Bronchial epithelial cell (primary cell): ENCODE measurements at places on chromosomes 5 and 9.

GRCh38 chr9:104776797-104777196 lies 12.9 kb downstream of the NIPSNAP3B start:
- no peak for DNase-seq

DNA sequence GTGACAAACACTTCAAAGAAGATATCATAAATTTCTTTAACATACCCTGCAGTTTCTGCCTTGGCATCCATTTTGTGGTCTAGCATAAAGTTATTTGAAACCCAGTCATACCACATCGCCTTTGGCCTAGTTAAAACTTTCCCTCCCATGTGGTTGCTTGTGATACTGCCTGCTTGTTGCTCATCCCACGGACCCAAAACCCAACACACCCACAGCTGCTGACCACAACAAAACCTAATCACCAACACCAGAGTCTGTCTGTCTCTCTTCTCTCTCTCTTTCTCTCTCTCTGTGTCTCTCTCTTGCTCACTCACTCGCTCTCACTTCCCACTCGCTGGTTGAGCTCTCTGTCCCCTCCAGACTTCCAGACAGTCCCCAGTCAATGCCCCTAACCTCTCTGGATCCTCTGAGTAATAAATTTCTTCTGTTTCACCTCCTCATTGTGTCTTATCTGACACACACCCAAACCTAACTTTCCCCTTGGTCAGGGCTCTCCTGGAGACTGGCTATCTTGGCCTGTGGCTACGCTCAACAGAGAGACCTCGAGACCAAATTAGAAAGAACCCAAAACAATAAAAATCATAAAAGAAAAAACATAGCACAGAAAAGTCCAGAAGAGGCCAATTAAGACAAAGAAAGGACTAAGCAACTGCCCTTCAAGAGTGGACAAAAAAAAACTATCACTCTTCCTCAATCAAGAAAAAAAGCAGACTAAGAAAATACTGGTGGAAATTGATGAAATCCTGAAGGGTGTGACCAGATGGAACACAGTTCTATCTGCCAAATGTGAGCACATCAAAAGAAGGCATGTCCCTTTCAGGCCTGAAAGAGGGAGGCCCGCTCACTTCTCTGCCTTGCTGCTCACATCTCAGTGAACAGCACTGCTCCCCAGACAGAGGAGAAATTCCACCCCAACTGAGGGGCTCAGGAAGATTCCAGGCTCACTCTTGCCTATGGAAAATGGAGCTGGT lies 41.5 kb downstream of the TTLL11 start:
- DNase-seq, result no peak

DNA sequence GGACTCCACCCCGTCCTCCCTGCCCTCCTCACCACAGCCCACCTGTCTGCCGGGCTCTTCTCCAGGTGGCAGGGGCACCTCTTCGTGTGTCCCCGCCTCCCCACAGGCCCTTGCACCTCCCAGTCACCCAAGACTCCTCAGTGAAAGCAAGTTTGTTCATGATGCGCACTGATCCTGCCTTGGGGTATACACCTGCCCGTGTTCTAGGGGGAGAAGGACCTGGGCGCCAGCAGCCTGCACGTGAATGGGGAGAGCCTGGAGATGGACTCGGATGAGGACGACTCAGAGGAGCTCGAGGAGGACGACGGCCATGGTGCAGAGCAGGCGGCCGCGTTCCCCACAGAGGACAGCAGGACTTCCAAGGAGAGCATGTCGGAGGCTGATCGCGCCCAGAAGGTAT lies 124.9 kb downstream of the EHMT1 start:
- no peak for DNase-seq

GRCh38 chr5:96597438-96598020 lies 64.6 kb upstream of the CAST start:
- peak; percentile 54 for DNase-seq

DNA sequence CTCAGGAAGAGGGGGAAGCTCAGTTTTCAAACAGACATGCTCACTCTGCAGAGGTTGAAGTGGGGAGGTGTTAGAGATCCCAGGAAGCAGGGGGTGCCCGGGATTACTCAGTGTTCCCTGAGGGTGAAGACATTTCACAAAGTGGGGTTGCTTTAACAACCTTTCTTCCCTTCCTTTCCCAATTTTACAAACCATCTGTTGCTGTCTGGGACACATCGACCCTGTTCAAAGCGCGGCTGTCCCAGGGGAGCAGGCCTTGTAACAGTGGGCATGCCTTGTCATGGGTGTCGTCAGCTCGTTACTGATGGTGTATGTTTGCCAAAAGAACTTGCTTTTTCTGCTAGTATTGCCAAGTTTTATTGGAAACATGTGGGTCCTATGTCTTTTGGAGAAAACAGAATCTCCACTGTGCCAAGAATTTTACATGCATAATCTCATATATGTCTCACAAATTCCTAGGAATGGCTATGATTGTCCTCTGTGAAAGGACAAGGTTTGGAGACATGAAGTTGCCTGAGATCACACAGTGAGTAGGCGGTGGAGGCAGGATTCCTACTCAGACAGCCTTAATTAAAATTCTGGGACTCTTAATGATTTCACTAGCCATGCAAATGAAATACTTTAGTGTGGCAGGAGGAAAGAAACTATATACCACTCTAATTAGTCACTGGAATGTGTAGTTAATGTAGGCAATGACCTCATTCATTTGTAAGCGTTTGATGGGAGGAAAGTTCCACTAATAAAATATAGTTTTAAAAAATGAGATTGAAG lies 198.9 kb downstream of the NXNL2 start:
- DNase-seq, result peak; percentile 78

GRCh38 chr5:112083623-112084022 lies 326.6 kb upstream of the NREP start:
- no peak for DNase-seq

DNA sequence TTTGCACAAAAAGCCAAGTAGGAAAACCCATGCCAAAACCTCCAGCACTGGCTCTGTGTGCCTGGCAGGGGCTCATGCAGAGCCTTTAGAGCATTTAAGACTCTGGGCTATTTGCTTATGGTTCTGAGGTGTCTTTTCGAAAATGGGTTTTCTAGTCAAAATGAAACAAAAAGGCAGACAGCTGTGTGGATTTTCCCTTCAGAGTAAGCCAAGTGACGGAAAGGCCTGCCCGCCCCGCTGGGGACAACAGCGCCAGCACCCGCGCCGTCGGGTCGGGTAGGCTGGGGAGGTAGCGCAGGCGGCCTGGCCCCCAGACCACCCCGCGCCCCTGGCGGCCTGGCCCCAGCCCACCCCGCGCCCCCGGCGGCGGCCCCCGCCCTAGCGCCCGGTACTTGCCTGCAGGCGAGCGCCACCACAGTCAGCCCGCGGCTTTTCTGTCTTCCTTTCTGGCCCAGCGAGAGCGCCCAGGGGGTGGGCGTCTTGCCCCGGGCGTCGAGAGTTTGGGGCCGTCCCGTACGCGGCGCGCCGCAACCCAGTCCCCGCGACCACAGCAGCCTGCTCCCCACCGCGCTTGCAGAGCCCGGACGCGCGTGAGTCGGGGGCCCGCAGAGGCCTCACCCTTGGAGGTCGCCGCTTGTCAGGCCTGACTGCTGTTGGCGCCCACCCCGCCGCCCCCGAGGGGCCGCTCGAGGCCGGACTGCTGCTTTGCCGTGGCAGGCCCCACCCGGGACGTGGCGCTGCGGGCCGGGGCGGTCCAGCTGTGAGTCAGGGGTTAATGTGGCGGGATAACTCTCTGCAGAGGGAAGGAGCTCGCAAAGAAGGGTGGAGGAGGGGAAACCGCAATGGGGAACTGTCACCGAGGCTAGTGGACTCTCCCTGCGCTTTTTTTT lies at the start of gene TICAM2:
TICAM2 (minus strand) TSS at position 779 of the 890 bp plus-strand sequence. CDS start 21,223 bp downstream, outside the sequence.
- peak; percentile 23 for DNase-seq

DNA sequence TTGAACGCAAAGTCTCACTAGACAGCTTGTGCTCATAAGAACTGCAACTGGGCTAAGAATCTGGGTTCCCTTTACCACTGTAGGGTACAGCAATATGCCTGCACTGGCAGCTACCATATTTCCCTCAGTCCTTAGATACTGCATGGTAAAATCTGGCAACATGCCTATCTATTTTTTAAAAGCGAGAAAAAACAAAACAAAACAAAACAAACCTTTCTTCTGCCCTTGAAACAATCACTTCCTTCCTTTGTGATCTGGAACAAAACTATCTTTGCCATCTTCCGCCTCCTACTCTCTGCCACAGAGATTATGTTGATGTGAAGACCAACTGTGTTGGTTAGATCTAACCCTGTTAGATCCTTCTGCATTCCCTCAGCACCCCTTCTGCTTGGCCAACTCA lies 242.9 kb downstream of the EBF1 start:
- DNase-seq, result no peak

DNA sequence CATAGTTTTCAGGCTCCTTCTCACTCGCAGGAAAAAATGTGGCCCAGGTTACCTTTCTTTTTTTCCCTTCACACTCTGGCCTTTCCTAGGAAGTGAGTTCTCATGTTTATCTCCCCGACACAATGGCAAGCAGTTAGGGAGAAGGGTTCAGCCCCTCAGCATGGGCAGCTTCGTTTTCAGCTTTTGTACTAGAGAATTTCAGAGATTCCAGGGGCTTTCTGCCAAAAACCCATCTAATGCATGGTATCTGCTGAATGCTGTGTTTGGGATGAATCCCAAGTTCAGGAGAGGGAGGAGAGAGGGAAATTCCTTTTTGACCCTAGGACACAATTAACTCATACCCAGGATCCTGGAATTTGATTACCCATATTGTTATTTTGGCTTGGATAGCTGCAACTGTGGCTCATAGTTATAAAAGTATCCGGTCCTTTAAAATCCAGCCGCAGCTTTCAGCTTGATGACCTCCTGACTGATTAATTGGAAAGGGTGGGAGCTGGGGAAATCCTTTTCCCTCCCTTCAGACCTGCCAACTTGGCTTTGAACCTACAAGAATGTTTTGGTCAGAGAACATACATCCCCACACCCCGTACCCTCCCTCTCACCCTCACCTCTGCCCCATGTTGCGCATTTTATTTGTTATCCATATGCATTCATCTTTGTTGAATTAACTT lies 78.4 kb downstream of the TMEM252 start:
- no peak for DNase-seq

GRCh38 chr5:17897776-17898175 lies 263.5 kb downstream of the TAF11L14 start:
- DNase-seq, result peak; percentile 81

- no peak for DNase-seq
These were observed 63.6 kb downstream of the CEP120 start for GRCh38 chr5:123359454-123360200.

GRCh38 chr5:176762489-176762888 lies 47.9 kb upstream of the UNC5A start:
- peak; percentile 14 for DNase-seq

DNA sequence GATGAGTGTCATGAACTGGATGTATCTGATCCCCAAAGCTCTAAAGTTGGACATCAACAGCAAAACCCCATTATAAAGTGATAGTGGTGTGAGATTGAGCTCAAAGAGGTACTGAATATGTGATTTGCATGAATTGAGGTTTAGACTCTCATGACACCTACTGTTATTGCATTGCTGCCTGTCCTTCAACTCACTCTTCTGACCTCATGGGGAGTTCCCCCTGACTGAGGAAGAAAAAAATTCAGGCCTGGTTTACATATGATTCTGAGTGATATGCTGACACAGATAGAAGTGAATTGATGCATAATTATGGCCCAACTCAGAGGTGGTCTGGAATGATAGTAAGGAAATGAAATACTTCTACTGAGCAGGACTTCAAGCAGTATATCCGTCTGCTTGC lies 76.2 kb upstream of the CHD1 start:
- peak; percentile 44 for DNase-seq

DNA sequence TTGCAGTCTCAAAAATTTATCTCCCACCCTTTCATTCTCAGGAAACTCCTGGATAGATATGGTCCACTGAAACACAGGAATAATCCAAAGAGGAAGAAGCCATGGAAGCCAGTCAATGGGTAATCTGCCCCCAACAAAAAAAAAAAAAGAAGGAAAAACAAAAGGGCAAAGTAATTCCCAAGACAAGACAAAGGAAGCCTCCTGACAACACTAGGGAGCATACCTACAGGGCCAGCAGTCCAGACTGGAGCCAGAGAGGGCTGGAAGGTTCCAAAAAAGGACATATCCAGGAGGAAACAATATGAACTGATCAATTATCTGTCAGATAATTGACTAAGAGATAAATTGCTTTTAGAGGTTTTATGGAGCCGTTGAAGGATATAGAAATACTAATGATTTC lies 12.9 kb downstream of the FNIP1 start:
- DNase-seq, result no peak

- DNase-seq, result no peak
These were observed 183.1 kb downstream of the TRIO start for GRCh38 chr5:14326035-14326903.

- no peak for DNase-seq
These were observed 1.8 kb upstream of the BHMT start for GRCh38 chr5:79109527-79110492.

DNA sequence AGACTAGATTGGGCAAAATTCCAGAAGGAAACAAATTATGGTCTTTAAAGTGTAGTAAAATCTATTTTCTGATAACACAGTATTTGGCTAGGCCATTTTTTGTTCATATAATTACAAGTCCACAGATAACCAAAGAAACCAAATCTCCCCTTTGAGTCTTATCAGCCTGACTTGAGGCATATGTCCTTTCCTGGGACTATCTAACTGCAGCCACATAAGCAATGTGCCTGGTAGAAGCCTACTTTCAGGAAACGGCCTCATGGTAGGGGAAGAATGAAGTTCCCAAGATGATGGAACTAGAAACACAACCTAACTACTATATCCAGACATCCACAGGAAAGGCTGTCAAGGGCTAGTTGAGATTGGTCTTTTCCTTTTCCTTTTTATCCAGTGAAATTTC lies 130.0 kb downstream of the PIK3R1 start:
- no peak for DNase-seq

DNA sequence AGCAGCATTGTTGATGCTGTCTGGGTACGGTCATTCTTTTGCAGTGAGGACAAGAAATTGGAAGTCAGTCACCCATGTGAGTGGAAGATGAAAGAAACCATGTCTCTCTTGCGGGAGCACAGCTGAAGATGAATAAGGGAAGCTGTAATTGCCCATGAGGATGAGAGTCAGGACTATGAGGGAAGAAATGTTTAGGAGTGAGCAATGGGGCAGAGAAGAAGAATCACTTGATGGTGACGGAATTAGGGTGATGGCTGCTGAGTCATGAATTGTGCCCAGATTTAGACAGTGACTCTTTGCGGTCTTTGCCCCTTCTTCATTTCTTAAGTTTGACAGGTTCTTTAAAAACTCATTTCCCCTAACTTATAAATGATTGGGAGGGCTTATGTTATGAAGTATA lies 183.3 kb downstream of the MAST4 start:
- no peak for DNase-seq

- DNase-seq, result no peak
These were observed 5.8 kb upstream of the PSMB7 start for GRCh38 chr9:124420991-124421543.

- DNase-seq, result no peak
These were observed 1.6 kb downstream of the CCL19 start for GRCh38 chr9:34689512-34689911.
